ENCODE measurements at places on chromosomes 4 and X. TPM values are rescaled to one million over a fixed set of nuclear protein-coding genes. Genes with fewer than 3 reads are reported as not detected.
A peak's percentile ranks its signal among the peaks of the same experiment; 100 is the strongest.

ADH1B gene
- not detected for total RNA-seq

- no peak for DNase-seq
Observed at GRCh38 chr4:177187371-177187770, 122.3 kb upstream of the NEIL3 start.

- peak; percentile 66 for DNase-seq
Observed at GRCh38 chr4:139266583-139267257, 13.3 kb downstream of the MGARP start.

NR0B1 gene
- total RNA-seq, result 13.1 TPM

TRIM2 gene
- total RNA-seq, result 40.0 TPM

DNA sequence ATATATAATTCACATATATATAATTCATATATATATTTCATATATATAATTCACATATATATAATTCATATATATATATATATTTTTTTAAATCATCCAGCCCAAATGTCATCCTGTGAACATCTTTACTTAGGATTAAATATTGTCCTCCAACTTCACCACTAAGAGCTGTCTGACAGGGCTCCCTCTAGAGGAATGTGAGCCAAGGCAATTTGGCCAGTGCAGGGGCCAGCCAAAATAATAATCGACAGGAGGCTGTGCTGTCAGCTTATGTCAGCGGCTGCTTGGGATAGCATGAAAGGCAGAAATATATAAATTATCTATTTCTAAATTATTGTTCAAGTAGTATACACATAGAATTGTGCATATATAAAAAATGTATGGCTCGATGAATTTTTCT, 29.5 kb downstream of the EGFL6 start:
- DNase-seq, result no peak

GRCh38 chr4:149912000-149912399, 96.4 kb upstream of the IQCM start:
- no peak for DNase-seq

GRCh38 chr4:107804956-107805355, 19.8 kb upstream of the SGMS2 start:
- DNase-seq, result no peak

RASGEF1B gene
- 26.7 TPM for total RNA-seq

DNA sequence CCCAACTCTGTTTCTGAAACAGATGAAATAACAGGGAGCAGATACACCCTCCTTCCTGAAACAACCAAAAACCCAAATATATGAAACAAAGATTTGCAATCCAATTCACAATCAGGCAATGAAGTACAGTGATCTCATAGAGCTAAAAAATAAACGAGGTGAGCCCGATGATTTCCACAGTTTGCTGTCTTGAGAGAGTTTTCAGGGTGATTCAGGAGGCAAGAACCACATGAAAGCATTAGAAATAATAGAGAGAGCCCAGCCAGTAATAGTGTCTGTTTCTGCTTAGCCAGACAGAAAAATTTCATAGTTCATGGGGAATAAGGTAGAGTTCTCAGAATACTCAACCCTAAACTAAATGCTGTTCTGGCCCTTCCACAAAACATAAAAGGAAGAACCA, 296.2 kb downstream of the PDHA2 start:
- DNase-seq, result no peak

DNA sequence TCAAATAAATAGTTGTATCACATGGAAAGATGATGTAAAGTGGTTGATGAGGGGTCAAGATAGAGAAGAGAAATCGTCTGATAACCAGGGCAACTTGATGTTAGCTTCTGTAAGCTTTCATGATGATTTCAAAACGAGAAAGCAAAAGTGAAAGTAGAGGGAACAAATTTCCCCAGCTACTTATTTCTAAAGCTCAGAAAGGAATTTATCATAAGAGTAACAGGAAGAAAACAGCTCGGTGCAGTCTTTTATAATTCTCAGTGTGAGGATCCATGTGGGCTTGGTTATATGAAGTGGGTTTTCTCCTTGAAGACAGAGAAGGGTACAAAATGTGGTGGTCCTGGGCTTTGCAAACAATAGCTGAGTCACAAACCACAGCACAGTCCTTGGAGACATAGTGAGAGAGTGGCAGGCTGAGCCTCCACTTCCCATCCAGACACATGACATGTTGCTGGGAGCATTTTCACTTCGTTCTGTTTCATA, 32.1 kb upstream of the GLRA2 start:
- no peak for DNase-seq

DNA sequence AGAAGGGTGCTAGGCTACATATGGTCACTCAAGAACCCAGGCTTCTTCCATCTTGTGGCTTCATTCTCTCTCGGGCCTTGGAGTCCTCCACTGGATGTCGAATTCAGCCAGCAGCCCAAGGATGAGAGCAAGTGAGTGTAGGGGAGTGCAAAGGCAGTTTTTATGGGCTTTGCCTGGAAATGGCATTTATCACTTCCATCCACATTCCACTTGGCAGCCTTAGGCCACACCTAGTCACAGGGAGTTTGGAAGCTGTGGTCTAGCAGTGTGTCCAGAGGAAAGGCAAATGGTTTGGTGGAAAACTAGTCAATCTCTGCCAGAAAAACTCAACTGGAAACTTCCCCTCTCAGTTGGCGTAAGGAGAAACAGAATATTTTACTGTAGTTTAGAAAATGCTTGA, 59.0 kb downstream of the NHS start:
- DNase-seq, result no peak

DNA sequence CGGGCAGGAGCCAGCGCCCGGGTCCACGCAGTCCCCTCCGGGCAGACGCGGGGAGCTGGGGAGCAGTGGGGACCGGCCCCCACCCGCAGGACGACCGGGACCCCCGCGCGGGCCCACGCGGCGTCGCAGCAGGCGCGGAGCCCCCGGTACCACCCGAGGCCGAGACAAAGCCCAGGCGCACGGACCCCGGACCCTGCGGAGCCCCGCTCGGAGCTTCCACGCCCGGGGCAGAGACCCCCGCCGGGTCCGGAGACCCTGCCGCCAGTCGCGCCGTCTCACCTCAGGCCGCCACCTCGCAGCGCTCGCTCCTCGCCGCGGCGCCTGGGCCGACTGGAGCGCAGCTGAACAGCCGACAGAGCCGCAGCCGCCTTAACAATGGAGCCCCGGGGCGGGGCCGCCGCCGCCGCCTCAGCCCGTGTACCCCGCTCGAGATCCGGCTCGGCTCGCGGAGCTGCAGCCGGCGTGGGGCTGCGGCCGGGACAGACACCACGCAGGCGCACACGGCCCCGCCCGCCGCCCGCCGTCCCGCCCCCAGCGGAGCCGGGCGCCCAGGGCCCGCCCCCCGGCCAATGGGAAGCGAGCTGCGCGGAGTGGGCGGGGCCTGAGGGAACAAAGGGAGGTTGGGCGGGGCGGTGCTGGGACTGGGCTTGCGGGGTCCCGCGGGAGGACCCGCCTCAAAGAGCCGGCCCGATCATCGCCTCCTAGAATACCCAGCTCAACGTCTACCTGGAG, at the start of gene AFAP1:
AFAP1 (minus strand) TSS at position 485 of the 732 bp plus-strand sequence. CDS start 67,783 bp downstream, outside the sequence.
- DNase-seq, result peak; percentile 96

EDA2R gene
- total RNA-seq, result 1.6 TPM

DNA sequence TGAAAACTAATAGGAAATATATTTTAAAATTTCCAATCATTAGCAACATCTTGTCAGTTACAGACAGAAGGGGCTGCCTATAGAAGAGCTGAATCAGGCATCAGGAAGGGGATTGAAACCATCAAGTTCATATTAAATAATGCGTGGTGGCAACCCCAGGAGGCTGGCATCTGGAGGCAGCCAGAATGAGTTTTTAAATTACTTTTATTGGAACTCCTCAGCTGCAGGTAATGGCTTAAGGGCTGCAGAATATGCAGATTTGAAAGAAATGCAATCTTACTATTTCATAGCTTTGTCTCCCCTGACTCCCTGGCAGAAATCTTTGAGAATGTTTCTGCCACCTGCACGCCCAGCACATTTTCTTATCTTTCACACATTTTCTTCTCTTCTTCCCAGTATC, 711.6 kb downstream of the PCDH19 start:
- no peak for DNase-seq

- peak; percentile 76 for DNase-seq
Observed at GRCh38 chr4:88006956-88007303, 505 bp upstream of the PKD2 start.

DNA sequence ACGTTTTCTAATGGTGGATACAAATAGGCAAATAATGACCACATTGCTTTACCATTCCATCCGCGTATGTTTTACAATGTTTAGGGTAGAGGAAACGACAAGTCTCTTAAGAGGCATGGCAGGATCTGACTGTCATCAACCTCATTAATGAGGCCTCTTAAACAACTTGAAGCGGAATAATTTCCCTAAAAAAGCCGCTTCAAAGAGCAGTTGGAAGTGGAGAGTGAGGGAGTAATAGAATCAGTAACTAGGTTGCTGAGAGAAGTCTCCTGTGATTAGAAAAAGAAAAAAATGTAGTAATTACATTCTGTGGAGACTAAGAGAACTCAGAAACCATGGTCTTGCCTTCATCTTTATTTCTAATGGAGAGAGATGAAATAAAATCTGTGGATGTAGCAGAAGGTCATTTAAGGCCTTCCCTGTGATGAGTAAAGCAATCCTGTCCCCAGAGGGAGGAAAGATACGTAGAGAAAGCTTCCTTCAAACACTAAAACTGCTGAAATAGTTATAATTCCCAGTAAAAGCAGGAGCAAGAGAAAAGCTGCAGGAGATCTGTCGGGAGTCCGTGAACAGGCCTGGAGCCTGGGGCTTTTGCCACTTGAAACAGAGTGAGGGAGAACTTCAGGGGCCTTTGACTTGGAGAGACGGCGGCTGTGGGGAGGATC, 11.1 kb upstream of the SEPSECS start:
- DNase-seq, result no peak

GRCh38 chr4:139740121-139740520, 74.5 kb downstream of the MGST2 start:
- peak; percentile 42 for DNase-seq

- no peak for DNase-seq
Observed at GRCh38 chr4:88969271-88969670, 87.7 kb downstream of the FAM13A start.

GRCh38 chr4:64248186-64248585, 161.1 kb downstream of the TECRL start:
- DNase-seq, result no peak

DLG3 gene
- total RNA-seq, result 61.9 TPM

GRCh38 chr4:158722291-158722916, 792 bp downstream of the PPID start:
- DNase-seq, result peak; percentile 65

DNA sequence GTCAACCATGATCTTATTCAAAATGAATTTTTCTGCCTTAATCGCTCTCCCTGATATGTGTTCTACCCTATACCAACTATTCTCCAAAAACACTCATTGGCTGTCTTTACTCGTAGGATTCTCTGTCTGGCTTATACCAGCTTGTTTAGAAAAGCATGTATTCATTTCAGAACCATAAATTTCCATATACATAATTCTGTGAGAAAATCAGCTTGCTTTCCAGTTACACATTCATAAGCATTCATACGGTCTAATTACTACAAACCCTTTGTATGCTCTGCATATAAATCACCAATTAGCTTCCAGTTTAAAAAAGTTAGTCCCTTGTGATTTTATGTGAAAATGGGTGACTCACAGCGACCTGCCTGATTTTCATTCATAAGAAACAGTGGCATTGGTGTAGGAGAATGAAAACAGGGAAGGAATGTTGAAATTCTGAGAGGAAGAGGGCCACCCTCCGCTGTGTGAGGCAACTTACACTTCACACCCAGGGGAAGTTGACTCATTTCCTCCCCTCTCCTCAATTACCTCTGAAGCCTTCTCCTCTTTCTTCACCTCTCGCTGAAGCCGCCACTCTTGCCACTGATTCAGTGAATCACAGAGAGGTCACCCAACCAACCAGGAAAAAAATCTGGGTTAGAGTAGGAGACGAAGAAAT, 63.3 kb downstream of the MEPE start:
- DNase-seq, result peak; percentile 83

- no peak for DNase-seq
Observed at GRCh38 chr4:108971473-108971872, 208.6 kb upstream of the ETNPPL start.

DNA sequence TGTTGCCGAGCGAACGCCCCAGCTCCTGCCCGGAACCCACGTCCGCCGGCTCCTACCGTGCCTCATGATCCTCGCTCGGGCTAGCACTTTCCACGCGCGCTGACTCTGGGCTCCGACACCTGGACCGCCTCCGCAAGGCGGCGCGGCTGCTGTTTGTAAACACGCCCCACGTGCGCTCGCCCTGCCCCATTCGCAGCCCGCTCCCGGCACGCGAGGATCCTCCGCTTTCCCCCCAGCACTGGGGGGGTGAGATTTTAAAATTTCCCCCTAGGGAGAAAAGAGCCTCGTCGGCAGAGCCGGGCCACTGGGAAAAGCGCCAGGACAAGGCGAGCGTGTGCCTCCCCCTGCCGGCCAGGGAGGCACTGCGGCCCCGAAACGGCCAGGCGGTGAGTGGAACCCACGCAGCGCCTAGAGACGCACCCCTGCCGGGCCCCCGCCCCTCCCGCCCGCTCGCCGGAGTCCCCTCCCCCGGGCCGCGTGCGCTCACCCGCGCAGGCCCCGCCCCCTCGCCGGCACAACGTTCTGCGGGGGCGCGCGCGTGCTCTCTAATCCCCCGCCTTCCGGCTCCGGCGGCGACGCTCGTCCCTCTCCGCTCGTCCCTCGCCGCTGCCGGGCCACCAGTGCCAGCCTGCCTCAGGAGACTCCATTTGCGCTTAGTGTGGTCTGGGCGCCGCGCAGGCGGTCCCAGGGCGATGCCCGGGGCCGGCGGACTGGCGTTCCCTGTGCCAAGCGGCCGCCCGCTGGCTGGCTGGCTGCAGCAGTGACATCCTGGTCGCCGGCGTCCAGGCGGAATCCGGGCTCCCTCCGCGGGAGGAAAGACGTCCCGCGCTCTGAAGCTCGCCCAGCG, at the start of gene TIGD2:
TIGD2 (plus strand) TSS at position 548 of the 847 bp plus-strand sequence. CDS start 1,442 bp downstream, outside the sequence.
- DNase-seq, result peak; percentile 94

DNA sequence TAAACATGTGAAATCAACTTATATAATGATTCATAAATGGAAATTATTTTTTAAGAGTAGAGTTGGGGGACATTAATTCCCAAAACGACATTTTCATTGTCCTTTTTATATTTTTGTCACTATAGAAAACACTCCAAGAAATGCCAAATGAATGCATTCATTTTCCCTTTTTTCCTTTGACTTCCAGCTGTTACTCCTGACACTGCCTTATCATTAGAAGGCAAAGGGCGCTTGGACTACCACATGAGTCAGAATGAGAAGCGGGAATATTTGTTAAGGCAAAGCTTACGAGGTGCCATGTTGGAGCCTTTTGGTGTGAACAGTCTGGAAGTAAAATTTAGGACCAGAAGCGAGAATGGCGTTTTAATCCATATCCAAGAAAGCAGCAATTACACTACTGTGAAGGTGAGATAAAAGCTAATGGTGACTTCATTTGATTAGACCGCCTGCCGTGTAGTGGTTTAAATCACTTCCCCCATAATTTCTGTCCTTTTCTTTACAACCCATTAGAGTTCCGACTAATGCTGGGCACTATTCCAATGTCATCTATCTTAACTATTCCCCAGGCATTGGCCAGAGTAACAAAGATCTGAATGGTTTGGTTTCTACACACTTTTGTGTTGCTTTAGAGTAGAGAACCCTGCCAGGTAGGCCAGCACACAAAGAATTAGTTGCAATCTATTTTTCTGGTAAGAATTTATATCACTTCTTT, 166.7 kb downstream of the FAT4 start:
- no peak for DNase-seq

DNA sequence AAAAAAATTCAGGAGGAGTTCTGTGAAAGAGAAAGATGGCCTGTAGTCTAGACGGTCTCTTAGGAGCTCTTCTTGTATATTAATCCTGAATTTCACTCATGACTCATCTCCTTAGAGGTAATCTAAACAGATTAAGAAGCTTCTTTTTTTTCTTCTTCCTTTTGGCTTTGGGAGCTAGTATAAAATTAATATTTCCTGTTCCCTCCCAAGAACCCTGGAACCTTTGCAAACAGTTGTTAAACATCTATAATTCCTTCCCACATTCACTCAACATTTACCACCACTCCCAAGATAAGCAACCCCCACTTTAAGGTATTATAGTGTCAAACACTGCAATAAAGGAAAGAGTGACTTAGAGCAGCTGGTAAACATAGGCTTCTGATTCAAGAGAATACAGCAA, 146.4 kb upstream of the EDNRA start:
- no peak for DNase-seq
